ENCODE measurements at places on chromosomes 2 and 18.

DNA sequence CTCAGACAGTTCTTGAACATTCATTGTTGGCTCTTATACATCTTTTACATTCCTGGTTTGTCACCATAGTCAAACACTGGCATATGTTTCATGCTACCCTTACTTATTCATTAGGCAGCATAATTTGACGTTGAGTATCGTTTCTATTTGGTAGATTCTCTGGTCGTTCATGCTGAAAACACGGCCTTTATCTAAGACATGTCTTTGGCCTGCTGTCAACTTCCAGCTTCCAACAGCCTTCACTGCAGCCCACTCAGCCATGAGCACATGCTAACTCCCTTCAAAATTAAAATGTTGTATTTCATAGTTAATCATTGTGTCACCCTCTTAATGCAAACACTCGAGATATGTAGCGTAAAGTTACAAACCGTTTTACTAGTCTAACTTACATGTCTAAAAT lies 493.0 kb upstream of the NRP2 start:
- no peak for DNase-seq

DNA sequence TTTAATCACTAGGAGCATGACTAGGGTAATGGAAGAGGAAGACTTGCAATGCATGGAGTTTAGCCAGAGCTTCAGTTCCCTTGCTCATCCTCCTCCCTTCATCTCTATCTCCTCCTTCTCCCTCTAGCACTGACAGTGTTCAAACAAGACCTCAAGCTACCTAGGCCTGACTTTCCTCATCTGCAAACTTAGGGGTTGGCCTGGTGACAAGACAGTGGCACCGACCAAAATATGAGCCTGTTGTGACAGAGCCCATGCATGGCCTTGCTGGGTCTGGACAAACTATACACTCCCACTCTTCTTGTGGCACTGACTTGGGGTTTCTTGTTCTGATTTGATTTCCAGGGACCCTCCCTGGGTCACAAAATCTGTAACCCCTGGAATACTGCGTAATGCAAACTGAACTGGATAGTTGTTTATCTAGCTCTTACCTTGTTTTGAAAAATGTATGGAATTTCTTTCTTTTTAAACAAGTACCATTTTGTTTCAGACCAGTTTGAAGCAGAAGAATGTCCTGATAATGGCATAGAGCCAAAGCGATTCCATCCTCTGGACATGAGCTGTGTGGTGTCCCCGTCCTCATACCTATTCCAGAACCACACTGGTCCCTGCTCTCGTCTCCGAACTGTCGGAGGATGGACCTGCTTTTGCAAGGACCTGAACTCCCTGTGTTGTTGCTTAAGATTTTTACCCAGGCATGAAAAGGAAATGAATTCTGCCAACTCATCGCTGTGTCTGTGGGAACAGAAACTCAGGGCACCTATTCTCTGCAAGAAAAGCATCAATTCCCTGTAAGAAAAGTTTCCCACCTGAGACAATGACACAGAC lies 33.4 kb upstream of the PPP4R1 start:
- DNase-seq = no peak

DNA sequence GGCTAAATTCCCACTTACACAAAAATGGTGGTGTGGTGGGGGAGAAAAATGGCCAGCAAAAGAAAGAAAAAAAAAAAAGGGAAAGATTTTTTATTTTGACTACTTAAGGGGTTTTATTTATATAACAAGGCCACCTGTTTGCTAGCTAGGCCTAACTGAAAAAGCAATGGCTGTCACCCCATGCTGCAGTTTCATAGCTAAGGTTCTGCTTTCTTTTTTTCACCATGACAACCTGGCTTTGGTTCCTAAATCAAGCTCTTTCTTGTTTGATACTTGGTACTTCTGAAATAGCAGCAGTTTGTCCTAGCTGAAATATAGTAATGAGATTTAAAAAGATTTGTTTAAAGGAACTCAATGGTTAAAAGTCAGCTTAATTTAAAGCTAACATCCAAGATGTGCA lies 433.2 kb upstream of the MEX3C start:
- DNase-seq = no peak

- DNase-seq = no peak
These were observed 194.8 kb upstream of the DOK6 start for GRCh38 chr18:69205925-69206324.

DNA sequence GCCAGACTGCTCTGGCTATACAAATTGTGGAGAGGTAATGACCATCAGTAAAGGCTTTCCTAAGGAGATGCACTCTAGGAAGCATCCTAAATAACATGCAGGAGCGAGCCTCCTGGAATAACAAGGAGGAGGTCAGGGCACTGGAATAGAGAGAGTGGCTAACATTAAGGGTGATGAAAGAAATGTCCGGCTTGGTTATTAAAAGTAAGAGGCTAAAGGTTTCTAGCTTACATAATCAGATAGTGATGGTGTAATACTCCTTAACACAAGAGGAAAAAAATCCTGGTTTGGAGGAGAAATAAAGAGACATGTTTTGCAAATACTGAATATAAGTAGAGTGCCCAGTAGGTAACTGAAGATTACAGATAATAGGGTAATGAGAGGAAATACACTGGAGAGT lies 365.7 kb downstream of the ZEB2 start:
- DNase-seq = no peak

GRCh38 chr18:26697186-26697884 lies 149.0 kb upstream of the KCTD1 start:
- no peak for DNase-seq
